ENCODE measurements at places on chromosomes 5 and 9.

DNA sequence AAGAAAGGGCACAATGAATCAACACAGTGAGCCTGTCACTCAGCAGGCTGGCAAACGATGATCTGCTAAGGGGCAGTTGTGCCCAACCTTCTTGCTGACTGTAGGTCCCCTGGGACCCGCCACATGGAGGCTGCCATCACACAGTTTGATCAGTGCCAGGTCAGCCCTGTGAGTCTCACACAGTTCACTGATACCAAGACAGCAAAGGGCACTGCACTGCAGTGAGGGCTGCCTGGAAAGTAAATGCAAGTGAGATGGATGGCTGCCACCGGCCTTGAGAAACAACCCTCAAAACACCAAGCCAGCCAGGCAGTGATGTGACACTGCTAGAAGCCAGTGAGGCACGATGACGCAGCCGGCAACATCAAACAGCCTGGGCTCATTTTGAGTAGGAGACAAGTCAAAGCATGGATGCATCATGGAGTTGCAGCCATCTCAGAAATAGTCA lies 30.3 kb downstream of the FOXD1 start:
- DNase-seq: no peak

- DNase-seq: no peak
These were observed 99.1 kb downstream of the ZNF622 start for GRCh38 chr5:16366491-16366890.

DNA sequence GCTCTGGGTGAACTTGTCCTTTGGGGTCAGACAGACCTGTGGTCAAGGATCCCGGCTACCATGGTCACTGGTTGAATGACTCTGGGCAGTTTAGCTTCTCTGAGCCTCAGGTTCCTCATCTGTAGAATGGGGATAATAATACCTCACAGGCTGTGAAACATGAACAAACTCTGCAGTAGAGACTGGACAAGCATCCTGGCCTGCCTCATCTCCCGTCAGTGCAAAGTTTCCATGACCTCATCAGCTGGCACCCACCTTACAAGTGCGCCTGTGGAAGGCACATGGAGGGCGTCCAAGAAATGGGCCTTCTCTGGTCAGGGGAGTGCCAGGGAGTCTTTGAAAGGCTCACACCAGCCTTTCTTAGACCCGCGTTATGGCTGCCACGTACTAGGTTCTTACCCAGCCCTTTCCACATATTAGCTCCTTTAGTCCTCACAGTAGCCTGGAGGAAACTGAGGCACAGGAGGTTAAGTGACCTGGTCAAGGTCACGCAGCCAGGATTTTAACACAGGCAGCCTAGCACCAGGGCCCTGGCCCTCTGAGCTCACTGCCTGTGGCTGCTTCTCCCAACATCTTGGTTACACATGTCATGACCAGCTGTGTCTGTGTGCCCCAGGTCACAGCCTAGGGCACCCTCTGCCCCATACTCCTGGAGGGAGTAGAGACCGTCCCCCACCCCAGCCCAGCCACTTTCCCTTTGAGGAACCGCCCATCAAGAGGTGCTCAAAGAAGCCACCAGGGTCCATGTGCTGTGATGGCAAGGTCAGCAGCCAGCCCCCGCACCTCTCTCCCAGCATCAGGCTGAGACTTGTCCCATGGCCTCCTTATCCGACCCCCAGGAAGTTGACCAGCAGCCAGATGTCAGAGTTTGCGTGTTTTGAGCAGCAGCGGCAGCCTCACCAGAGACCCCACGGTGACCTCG lies 39.4 kb upstream of the RPL26L1 start:
- no peak for DNase-seq

DNA sequence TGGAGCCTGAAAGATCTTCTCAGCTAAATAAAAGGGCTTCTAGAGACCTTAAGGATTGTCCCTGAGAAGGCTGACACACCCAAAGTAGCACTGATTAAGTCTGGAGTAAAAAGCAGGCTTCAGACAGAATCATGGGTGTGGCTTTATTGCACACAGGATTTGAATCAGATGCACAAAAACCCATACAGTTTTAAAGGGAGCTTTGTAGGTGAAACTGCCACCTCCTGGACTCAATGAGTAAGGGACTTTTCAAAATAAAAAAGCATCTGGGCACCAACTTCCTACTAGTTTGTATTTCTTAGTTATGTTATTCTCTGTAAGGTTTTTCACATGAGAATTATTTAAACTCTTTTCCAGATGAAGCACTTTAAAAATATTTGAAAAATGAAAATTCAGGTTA lies 129.4 kb downstream of the EDIL3 start:
- no peak for DNase-seq

- DNase-seq: no peak
These were observed 28.4 kb downstream of the CDHR2 start for GRCh38 chr5:176577312-176578176.

GRCh38 chr5:65816729-65817128 lies 94.7 kb downstream of the NLN start:
- no peak for DNase-seq

DNA sequence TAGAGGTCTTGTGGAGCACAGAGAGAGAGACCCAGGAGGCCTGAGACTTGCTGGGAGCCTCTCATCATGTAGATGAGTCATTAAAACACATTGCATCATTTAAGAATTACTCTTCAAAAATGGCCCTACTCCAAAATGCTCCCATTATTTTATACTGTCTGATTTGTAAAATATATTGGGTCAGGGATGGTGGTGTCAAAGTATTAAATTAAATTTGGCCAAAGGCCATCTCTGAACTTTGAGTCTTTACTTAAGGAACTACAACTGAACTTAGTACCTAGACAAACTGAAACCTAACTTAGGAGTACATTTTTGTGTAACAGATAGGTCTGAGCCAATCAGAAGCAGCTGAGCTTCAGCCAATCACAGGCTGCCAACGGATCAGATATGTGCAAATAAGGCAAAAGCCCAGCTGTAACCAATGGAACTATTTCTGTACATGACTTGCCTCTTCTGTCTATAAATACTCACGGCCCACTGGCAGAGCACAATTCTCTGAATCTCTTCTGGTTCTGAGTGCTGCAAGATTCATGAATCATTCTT lies 657.2 kb downstream of the TLE1 start:
- peak; percentile 1 for DNase-seq

- peak; percentile 57 for DNase-seq
These were observed 12.0 kb downstream of the PDGFRB start for GRCh38 chr5:150143350-150144245.

GRCh38 chr5:134604908-134605307 lies 27.7 kb downstream of the SAR1B start:
- DNase-seq: no peak

DNA sequence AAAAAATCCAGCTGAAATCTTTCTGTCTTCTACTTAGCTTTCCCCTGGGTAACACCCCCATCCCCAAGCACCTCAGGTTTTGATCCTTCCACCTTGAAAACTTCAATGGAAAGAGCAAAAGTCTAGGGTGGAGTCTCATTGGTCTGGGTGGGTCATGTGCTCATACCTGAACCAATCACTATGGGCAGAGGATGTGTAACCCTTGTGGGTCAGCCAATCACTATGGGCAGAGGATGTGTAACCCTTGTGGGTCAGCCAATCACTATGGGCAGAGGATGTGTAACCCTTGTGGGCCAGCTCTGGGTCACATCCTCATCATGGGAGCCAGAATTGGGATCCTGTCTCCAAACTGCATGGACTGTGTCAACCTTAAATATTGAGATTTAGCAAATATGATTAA lies 18.5 kb downstream of the NAIF1 start:
- no peak for DNase-seq

- DNase-seq: no peak
These were observed 164.0 kb upstream of the ZNF608 start for GRCh38 chr5:124910354-124911016.

DNA sequence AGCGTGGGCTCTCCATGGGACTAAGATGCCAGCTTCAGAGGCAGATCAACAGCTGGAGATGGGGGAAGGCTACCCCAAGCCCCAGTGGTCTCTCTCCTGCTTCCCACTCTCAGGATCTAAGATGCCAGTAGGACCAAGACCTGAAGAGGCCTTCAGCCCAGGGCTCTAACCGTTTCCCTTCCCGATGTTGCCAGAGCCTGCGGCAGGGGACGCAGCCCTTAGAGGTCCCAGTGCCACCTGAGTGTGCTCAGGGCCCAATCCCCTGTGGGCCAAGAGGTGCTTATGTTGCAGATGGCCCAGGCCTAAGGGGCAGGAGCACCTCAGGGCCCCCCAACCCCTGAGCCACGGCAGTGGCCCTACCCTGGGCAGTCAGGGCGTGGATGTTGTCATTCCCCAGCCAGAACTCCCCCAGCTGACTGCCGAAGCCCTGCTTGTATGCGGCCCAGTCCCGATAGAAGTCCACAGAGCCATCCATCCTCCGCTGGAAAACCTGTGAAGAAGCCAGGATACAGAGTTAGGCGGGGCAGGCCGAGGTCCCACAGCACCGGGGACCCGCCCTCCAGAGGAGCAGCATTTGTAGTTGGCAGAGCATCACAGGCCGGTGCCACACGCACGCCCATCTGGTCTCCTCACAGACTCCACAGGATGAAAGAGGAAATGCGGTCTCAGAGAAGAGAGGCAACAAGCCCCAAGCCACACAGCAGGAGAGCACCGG lies 5.4 kb downstream of the FCN1 start:
- DNase-seq: no peak

- DNase-seq: no peak
These were observed 714.5 kb upstream of the WWC1 start for GRCh38 chr5:167576897-167577296.

GRCh38 chr9:4389755-4390154 lies 89.9 kb upstream of the GLIS3 start:
- no peak for DNase-seq

GRCh38 chr9:91802391-91802790 lies 147.6 kb downstream of the ROR2 start:
- no peak for DNase-seq

- no peak for DNase-seq
These were observed 71.2 kb downstream of the ANKRD55 start for GRCh38 chr5:56161927-56162326.

GRCh38 chr5:145161391-145161790 lies 673.8 kb downstream of the PRELID2 start:
- no peak for DNase-seq

DNA sequence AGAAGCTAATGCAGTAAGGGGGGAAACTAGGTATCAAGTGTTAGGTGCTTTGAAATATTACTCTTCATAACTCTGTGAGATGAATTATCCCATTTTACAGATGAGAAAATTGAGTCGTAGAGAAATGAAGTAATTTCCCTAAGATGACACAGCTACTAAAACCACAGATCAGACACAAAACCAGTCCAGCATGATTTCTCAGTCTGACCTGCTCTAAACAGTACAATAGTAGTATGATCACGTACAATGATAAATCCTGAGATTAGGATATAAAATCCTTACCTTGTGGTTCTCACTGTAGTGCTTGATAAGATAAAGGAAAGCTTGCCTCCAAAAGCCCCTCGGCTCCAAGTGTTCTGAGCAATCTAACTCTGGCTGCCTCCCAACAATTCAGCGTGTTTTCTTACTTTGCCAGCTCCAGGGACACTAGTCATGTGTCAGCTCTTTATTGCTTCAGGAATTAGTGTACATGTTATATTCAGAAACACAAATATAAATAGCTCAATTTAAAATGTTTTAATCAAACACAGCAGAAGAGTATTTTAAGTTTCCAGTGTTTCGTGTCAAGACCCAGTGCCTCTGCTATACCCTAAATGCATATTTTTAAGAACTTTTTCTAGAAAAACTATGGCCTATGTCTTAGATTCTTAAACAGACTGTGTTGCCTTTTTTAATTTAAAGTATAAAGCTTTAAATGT lies 243.6 kb downstream of the DENND1A start:
- no peak for DNase-seq
